GM23248 (cell line): ENCODE measurements at places on chromosomes 6 and 20. TPM values are rescaled to one million over a fixed set of nuclear protein-coding genes. Genes with fewer than 3 reads are reported as not detected.

The HCK gene
- not detected in 2 replicates for total RNA-seq

DNA sequence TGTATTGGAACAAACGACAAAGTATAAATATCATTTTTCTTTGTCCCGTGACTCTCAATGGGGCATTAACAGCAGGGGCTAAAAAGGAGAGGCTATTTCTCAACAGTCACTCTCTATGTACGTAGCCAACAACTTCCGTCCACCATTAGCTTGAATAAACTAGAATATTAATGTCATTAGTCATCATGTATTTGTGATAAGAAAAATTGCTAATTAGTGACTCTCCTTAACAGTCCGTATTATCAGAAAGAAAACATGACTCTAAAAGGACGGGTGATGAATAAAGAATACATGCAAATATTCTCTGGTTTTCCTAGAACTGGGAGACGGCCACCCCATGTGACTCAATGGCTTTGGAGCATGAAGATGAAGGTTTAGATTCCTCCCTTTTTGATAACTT is 18.6 kb downstream of the VIP start:
- DNase-seq, result no peak

- DNase-seq, result no peak
These were observed 20.3 kb downstream of the DAAM2 start for GRCh38 chr6:39812496-39812852.

DNA sequence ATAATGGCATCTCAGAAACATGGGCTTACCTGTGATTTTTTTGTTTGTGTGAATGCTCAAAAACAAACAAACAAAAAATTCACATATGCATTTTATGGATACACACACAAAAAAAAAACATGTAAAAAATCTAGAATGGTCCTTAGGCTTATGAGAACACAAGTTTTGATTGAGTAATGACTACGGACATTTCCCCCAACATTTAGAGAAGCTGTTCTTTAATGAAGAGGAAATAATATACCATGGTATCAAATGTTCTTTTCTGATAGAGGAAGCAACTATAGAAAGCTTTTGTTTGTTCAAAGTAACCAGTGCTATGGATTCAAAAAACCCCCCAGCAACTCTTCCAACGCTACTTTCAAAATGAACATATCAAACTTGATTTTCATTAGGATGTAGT is 8.6 kb upstream of the CALHM6 start:
- DNase-seq, result no peak

The VSX1 gene
- total RNA-seq, result not detected in 2 replicates

DNA sequence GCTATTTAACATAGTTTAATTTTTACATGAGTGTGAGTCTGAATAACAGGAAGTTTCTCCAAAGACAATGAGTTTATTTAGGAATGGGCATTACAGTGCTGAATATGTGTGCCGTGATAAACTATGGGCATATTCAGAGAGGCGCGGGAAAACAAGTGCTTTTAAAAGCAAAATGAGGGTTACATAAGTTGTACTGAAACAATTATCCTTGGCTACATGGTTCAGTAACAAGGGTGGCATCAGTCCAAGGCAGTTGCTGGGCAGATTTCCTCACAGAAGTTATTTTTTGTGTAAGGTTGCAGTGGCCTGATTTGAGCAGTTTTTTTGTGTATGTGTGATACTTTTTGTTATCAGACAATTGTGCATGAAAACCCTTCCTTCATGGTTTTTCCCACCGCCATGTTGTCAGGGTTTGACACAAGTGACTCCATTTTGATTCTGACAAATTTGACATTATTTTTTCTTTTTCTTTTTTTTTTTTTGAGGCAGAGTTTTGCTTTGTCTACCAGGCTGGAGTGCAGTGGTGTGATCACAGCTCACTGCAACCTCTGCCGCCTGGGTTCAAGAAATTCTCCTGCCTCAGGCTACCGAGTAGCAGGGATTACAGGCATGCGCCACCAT is 22.3 kb upstream of the PXDC1 start:
- DNase-seq, result peak; percentile 69

The BYSL gene
- 11.0 and 12.3 TPM in 2 replicates for total RNA-seq

GRCh38 chr6:169568314-169569087 is 133.3 kb downstream of the WDR27 start:
- DNase-seq, result no peak

DNA sequence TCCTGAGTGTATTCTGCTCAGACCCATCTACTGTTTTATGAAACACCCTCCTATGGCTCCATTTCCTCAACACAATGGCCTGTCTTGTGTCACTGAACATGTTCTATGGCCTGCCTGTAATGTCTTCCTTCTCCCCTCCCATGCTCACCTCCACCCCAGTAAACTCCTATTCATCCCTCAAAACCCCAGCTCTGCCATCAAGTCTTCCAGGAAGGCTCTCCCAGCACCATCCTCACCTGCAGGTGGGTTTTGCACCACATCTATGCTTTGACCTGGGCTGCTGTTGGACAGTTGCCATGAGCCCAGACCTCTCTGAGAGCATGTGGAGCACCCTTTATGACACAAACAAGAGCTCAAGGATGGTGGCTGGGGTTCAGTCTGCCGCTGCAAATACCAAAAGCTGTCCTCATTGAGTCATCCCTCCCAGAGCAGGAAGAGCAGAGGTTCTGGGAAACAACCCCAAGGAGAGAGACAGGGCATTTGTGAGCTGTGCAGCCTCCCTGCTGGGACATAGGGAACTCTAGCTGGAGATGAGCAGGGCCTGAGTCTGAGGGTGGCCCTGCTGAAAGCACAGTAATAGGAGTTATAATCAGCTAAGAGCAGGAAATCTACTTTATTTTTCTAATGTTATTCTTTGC is 93.8 kb upstream of the CD93 start:
- DNase-seq, result peak; percentile 36

The TAF4 gene
- total RNA-seq, result 2.9 and 4.2 TPM in 2 replicates

DNA sequence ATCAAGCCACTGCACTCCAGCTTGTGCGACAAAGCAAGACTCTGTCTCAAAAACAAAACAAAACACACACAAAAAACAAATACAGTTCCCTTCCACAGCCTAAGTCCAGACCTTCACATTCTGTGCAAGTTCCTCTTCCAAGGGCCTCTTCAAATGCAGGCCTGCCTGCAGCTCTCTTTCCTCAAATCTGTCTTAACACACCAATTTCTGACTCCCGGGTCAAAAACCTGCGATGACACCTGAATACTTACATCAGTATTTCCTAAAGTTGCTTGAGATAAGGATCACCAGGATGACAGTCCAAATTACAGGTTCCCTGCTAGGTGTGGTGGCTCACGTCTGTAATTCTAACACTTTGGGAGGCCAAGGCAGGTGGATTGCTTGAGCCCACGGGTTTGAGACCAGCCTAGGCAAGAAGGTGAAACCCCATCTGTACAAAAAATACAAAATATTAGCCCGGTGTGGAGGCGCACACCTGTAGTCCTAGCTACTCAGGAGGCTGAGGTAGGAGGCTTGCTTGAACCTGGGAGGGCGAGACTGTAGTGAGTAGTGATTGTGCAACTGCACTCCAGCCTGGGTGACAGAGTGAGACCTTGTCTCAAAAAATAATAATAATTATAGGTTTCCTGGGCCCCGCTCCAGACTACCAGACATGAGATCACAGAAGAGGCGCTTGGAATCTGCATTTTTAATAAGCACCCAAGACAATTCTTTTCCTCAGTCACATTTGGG is 8.8 kb upstream of the PARD6B start:
- no peak for DNase-seq

DNA sequence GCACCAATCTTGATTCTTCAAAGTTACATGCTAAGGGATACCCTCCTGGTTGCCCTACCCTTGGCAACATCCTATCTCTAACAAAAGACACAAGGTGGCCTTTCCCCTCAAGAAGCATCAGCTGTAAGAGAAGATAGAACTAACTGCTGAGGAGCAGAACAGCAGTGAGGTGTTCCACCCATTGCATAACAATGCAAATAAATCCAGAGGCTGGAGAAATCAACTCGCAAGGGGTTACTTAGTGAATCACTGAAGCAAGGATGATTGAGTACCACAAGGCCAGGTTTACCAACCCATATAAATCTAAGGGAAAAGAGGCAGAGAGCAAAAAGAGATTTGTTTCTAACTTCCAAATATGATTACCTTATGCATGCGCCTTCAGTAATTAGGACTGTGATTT is 36.7 kb downstream of the F13A1 start:
- DNase-seq, result no peak

GRCh38 chr6:147204843-147205311 is 660 bp downstream of the STXBP5 start:
- peak; percentile 54 for DNase-seq

GRCh38 chr20:62590309-62591121 is 51.8 kb upstream of the SLCO4A1 start:
- peak; percentile 96 for DNase-seq

The HLA-DMB gene
- not detected in 2 replicates for total RNA-seq

GRCh38 chr6:123803504-123804013 is at the start of gene NKAIN2:
Gene NKAIN2, plus strand, starts transcription at chr6:123803865.
- peak; percentile 27 for DNase-seq

GRCh38 chr6:46606338-46606737 is 46.3 kb downstream of the CYP39A1 start:
- no peak for DNase-seq

DNA sequence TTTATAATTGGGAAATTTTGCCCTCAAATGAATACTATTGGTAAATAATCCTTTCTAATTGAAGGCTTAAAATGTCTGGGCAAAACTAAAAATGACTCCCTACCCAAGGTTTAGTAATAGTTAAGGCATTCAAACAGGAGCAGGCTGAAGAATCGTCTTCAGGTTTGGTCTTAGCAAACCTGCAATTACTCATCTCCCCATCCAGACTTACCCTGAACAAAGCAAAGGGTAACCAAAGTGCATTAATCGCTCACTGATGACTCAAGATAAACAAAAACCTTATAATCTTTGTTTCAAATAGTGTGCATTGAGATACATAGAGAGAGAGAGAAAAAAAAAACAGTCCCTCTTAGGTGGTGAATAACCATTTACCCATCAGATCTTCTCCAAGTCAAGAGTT is 225.5 kb downstream of the BMP2 start:
- peak; percentile 33 for DNase-seq

GRCh38 chr6:47064274-47064673 is 22.1 kb upstream of the ADGRF1 start:
- DNase-seq, result no peak

DNA sequence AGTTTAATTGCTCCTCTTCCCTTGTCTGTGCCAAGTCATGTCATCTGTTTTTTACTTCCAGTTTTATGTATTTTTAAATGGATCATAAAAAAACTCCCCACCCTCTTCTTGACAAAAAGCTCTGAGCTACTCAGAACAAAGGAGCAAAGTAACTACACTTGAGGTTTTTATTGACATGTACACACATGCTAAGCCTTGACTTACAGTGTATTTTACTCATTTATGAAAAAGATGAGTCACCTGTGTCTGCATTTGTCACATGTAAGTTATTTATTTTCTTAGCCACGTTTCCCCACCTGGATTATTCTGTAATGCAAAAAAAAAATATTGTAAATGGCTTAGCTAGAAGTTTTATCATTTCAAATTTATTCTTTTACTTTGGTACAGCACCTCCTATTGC is 628.8 kb upstream of the SLC35B3 start:
- DNase-seq, result no peak

The CDK5RAP1 gene
- total RNA-seq, result 18.3 and 19.5 TPM in 2 replicates

DNA sequence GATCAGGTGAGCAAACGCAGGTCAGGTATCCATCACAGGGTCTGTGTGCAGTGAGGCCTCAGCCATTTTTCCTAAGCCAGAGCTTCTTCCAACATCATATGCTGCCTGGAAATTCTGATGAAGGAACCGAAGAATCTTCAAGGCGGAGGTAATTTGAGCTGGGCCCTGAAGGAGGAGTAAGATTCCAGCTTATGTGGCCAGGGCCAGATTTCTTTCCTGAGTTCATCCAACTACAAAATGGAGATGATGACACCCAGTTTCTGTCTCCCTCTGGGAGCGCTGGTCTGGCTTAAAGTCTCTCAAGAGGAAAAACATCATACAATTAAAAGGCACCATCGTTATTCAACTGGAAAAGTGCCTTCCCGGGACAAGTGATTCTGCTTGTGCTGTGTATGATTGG is 6.9 kb upstream of the MANBAL start:
- DNase-seq, result peak; percentile 94

DNA sequence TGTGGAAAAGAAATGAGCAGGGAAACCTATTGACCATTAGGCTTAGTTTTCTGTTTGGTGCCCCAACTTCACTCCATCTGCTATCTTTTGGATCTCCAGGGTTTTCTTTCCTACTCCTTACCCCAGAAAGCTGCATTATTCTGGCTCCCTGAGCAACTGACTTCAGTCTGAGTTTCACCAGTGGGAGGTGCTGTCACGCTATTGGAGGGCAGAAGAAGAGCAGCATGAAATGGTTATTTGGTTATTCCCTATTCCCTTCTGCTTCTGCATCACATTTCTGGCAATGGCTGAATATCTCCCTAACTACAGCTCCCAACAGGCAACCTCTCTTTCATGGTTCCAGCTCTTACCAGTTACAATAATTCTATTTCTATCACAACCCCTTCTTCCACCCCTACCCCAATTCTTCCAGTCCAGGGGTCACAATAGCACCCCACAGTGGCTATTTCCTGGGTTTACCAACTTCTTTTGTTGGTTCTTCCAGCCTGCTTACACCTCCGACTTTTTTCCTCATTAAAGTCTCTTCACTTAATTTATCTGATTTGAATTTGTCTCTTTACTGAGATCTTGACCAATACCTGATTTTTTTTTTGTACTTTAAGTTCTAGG is 311.5 kb downstream of the PLCB1 start:
- DNase-seq, result no peak
